ENCODE measurements at places on chromosomes 11 and 22.

GRCh38 chr11:15206791-15207190, 92.1 kb downstream of the INSC start:
- no peak for DNase-seq

DNA sequence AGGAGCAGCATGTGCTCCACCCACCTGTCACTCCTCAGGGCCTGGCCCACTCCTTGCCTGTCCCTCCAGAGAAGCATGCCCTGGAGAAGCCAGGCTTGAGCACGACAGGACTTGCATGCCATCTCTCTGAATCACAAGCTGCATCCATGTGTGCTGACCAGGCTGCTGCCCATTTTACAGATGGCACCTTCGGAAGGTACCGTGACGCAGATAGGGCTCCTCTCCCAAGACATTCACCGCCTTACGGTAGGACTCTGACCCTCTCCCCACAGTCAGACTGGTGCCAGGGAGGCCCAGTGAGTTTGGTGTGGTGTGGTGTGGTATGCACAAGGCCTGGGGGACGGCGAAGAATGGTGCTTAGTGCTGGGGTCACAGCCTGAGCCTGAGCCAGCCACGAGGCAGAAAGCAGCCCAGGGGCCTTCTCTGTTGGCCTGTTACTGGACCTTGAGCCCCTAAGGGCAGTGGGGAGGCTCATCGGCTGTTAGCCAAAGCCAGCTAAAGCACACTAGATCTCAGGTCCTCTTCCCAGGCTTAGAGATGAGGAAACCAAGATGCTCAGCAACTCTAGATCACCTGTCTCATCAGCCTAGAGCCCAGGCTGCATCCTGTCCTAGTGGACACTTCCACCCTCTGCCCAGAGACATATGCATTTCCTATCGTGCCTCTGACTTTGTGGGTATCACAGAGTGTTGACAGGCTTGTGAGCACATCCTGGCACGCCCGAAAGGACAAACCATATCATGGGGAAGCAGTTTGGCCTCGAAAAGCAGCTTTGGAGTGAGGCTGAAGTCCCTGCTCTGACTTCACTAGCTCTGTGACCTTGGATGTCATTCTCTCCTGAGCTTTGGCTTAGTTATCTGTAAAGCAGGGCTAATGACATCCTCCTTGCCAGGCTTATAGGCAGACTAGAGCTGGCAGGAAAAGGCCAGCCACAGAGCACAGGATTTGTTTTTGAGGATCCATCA, 17.8 kb downstream of the CYB5R2 start:
- DNase-seq = no peak

GRCh38 chr11:47917599-47918369, 62.6 kb upstream of the PTPRJ start:
- DNase-seq = peak; percentile 95

DNA sequence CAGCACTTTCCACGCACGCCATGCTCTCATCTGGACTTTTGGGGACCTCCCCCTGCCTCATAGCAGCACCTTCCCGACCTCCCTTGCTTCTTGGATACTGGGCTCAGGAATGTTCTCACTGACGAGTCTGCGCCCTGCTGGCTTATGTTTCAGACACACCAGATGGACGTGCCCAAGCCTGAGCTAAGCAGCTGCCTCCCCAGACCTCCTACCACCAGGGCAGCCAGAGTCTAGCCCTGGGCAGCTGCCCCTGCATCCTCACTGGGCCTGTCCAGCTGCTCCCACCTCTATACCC, 13.2 kb upstream of the RGL4 start:
- peak; percentile 69 for DNase-seq

DNA sequence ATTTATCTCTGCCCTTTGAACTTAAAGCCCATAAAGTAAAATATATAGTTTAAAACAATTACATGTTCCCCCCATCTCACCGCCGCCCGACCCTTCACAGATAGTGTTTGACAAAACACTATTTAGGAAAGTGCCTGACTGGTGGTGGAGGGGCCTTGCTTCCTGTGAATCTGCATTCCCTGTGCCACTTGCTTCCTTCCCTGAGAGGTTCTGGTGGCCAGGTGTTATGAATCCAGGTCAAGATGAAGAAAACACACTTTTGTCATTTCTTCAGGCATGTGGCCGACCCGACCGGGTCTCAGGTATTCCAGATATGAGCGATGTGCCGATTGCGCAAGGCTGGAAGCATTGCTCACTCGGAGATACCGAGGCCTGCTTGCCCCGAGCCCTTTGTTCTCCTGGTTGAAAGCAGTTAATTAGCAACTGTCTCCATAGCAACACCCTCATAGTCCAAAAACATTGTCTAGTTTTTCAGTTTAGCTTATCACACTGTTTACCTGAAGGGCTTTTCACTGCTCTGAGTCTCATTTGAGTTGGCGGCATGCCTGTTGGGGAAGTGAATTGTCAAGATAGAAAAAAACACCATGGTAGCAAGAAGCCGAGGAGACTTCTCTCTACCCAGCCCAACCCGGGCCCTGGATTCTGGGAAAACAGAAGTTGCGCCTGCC, 128.3 kb downstream of the TEAD1 start:
- no peak for DNase-seq

GRCh38 chr11:45968901-45969300, 46.4 kb downstream of the LARGE2 start:
- no peak for DNase-seq

GRCh38 chr22:43293655-43294392, 49.3 kb downstream of the SCUBE1 start:
- DNase-seq = peak; percentile 90

GRCh38 chr11:119624102-119624615, 104.8 kb downstream of the NECTIN1 start:
- peak; percentile 32 for DNase-seq

DNA sequence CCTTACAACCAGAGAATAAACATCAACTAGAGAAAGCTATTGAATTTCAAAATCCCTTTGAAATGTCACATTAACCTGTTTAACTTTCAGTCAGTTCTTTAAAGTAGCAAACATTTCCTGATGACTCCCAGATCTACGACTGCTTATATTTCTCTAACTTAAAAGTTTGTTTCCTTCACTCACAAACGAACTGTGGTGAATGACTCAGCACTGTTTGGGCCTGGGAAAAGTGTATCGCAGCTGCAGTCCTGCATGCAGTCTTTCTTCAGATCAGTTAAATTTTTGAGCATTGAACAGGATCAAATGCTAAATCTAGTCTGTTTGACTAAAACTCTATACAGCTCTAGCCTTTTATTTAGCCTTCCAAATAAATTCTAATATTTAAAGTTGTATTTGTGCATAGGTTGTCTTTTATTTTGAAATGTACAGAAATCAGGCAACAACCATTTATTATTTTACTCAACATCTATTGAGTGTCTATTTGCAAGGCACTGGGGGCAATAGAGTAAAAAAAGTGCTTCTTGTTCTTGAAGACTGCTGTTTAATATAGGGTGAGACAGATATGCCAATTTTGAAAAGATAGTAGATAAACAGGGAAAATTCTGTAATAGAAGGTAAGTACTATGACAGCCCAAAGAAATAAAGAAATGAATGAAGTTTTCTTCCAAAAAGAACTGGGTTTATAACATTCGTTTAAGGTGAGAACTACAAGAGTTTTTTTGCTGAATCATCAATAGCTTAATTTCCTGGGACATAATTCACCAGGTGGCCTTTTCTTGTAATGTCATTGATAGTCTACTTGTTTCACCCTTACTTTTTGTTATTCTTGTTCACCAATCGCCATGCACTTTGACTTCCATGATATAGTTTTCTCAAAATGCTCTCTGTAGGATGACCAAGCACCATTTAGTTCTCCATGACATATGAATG, 235.4 kb downstream of the METTL15 start:
- no peak for DNase-seq

DNA sequence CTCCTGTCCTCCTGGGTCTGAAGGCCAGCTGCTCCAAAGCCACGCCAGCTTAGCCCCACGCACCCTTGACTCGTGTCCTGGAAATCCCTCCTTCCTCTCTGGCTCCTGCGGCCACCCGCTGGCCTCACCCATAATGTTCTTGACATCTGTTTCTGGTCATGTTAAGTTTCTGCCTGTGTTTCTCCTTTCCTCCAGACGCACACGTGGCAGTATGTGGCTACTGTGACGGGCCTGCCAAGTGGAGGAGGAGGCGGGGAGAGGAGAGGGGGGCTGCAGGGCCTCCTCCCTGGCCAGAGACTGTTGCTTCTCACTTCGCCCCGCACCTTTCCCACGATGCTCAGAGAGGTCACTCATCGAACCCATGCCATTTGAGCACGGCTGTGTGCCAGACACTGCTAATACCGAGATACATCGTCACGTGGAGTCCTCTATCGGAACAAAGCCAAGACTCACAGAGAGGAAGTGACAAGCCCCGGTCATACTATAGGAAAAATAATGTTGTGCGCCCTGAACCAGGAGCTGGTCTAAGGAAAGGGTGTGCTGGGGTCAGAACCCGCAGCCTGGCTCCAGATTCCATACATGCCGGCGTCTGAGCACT, 11.5 kb downstream of the C1QTNF6 start:
- peak; percentile 59 for DNase-seq

DNA sequence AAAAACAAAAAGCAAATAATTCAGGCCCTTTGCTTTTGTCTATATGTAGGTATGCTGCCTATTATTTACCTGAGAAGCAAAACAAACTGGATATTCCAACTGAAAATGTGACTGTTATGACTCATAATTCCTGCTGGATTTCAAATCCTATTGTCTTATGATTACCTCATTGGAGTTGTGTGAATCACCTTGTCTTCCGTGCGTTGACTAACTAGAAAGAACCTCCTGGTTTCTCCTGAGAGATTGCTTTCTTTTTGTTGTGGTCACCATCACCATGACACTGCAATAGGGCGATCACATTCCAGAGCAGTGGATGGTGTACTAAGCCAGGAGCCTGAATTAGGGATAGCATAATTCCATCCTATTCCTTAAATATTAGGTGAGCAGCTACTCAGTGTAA, 23.0 kb upstream of the EXPH5 start:
- no peak for DNase-seq

- DNase-seq = no peak
Measured at GRCh38 chr11:2367266-2368160, 9.6 kb upstream of the CD81 start.

DNA sequence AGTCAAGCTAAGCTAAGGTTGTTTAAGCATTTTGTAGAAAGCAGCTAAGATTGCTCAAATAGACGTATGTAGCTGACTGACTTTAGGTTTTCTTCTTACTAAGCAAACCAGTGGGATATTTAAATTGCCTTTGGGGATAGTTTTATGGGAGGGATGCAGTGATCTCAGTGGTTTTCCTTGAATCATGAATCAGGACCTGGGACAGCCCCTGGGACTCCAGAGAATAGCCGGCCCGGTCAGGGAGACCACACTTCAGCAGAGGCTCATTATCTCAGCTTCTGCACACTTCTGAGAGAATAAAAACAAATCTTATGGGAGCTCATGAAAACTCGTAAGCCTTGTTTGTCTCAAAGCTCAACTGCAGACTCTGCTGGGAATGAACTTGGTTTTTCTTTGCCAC, at the start of gene OR9I1:
Gene OR9I1 (minus strand): TSS at position 62 of the 400 bp plus-strand sequence. CDS start 6,086 bp downstream, outside the sequence.
- no peak for DNase-seq
